Stimulated activated CD4-positive, alpha-beta T cell treated with anti-CD3 and anti-CD28 coated beads, Interleukin-15, amount 100 ng/mL, for 24 hours (primary cell): ENCODE measurements at places on chromosomes 5 and 9.

GRCh38 chr9:128723352-128723865, 518 bp downstream of the ZDHHC12 start:
- no peak for DNase-seq

DNA sequence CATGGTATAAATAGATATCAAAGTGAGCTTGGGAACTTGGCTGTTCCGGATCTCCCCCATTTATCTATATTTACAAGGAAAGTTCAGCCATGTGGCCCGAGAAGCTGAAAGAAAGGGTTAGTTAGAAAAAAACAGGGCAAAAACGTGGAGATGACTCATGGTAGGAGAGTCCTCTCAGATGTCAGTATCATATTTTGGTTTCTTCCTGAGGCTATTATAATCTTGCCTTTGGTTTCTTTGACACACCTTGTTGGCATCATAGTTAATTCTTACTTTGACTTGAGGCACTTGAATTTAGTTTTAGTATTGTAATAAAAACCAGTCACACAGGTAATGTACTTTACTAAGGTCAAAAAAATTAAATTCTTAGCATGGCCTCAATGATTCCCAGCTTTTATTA, 59.9 kb downstream of the GABRA6 start:
- DNase-seq, result no peak

- DNase-seq, result no peak
Measured at GRCh38 chr9:72864327-72864726, 88.5 kb downstream of the ALDH1A1 start.

DNA sequence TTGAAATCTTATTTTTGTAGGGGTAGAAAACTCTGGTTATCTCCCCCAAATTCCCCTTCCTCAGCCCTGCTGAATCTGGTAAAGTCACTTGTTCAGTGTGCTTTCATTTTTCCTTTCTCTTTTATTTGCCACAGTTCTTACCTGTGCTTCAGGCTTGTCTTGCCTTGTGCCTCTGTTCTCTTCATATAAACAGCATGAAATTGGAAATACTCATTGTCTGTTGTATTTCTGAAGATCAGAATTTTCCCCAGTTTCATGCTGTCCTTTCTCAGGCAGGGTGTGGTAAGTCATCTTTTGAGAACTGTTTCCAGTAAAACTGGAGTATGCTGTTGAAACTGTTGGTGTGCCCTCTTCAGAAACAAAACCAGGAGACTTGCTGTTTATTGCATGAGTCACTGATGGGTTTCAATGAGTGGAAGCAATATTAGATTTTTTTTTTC, 7.0 kb downstream of the PAM start:
- no peak for DNase-seq

DNA sequence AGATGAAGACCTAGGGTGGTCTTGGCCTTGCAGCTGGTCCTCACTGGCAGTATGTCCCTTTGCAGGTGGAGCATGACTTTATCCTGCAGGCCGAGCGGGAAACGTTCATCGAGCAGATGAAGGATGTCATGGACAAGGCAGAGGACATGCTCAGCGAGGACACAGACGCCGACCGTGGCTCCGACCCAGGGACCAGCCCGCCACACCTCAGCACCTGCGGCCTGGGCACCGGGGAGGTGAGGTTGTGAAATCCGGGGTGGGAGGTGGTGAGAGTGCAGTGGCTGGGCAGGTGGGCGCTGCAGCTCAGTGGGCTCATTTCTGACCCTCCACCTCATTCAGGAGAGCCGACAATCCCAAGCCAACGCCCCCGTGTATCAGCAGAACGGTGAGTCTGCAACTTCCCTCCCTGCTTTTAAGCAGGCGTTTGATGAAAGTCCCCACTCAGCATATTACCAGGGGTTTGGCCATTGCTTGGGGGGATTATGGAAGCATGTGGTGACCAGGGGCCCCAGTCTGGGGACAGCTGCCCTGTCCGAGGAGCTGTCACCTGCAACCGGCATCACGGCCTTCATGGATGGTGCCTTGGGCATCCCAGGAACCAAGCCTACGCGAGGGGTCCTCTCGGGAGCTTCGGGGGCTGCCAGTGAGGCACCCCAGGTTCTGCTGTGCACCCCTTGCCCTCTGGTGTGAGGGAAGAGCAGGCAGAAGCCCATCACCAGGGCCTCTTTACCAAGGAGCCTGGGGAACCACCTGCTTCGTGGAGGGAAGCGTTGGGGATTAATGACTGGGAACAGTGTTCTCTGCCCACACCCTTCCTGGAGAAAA, 84.0 kb downstream of the WNK2 start:
- DNase-seq, result no peak

- DNase-seq, result no peak
Measured at GRCh38 chr9:97666907-97667686, 30.0 kb downstream of the XPA start.

GRCh38 chr5:107671742-107672210, 1.0 kb upstream of the EFNA5 start:
- no peak for DNase-seq

GRCh38 chr5:146098047-146098446, 7.3 kb downstream of the PLAC8L1 start:
- DNase-seq, result no peak

GRCh38 chr5:175554296-175554695, 75.9 kb downstream of the SFXN1 start:
- DNase-seq, result no peak

DNA sequence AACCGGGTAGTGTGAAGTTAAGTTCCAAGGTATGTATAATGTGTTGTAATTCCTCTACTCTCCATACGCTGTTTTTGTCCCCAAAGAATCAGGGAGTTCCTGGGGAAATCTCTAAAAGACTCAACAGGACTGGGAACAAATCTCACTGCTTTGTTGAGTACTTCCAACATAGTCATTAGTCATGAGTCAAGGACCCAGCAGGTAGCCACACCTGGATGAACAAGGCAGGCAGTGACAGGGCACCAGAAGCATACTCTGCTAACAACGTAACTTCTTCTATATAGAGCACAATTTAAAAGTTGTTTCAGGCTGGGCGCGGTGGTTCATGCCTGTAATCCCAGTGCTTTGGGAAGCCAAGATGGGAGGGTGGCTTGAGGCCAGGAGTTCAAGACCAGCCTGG, 126.8 kb downstream of the SLC1A3 start:
- no peak for DNase-seq

DNA sequence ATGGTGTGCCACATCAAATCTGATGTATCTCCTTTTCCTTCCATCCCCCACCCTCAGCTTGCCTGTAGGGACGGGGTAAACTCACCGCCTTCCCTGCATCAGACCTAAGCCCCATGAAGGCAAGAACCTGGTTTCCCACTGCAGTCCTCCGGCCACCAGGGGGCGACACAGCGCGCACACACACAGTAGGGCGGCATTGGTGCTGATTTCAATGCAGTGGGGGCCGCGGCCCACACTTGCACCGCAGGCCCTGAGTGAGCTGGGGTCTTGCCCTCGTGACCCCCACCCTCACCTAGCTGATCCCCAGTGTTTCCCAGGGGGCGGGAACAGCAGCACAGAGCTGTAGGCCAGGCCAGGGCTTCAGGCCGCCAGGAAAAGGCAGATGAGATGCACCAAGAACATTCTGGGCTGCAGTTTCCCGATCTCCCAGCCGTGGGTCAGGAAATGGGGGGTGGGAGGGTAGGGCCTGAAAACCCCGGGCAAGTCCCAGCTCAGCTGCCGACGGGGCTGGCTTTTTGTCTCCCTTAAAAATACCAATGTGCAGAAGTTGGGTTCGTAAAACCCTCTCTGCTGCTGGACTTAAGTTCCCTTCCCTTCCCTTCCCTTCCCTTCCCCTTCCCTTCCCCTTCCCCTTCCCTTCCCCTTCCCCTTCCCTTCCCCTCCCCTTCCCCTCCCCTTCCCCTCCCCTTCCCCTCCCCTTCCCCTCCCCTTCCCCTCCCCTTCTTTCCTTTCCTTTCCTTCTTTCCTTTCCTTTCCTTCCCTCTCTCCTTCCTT, 19.5 kb downstream of the FAM163B start:
- peak; percentile 63 for DNase-seq

- peak; percentile 55 for DNase-seq
Measured at GRCh38 chr5:1666812-1667588, 132.6 kb downstream of the MRPL36 start.

- DNase-seq, result no peak
Measured at GRCh38 chr9:126131066-126132010, 195.3 kb upstream of the MVB12B start.

- no peak for DNase-seq
Measured at GRCh38 chr5:1173485-1174070, 27.8 kb upstream of the SLC6A19 start.

GRCh38 chr5:136457390-136458013, 92.2 kb upstream of the TRPC7 start:
- DNase-seq, result no peak

- DNase-seq, result no peak
Measured at GRCh38 chr5:106574820-106575219, 1095.9 kb downstream of the EFNA5 start.
